NCI-H526 treated with DMSO at 0.1 percent for 48 hours (cell line): ENCODE measurements at places on chromosomes 16 and 17.
A peak's percentile ranks its signal among the peaks of the same experiment; 100 is the strongest.

- DNase-seq, result no peak
Measured at GRCh38 chr16:77304877-77305276, 105.7 kb downstream of the SYCE1L start.

DNA sequence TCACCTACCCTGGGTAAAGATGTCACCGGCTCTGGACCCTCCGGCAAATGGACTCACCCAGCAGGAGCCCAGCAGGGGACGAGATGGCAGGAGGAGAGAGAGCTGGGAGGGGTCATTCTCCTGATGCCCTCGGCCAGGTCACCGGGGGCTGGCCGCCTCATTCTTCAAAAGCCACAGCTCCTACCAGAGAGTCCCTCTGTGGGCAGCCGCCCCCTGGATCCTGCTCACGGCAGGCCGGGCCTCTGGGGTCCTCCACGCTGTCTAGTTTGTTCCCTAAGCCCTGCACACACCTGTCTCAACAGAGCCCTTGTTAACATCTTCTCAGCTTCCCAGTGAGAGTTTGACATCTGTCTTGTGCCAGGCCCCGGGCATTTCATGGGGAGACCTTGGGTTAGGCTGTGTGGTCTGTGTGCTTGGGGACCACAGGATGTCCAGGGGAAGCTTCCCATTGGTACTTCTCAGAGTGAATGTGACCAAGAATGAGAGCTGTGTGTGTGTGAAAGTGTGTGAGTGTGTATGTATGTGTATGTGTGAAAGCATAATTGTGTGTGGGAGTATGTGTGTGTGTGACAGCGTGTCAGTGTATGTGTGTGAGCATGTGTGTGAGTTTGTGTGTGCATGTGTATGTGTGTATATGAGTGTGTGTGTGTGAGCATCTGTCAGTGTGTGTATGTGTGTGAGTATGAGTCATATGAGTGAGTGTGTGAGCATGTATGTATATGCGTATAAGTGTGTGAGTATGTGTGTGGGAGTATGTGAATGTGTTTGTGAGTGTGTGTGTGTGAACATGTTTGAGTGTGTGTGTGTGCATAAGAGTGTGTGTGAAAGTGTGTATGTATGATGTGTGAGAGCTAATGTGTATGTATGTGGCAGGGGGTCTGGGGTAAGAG is 65.5 kb upstream of the BCO1 start:
- DNase-seq, result no peak

- DNase-seq, result peak; percentile 86
Measured at GRCh38 chr16:29806099-29806579, at the start of gene MAZ. Gene MAZ, plus strand, starts transcription at chr16:29806529. Its CDS starts 173 bp downstream, at chr16:29806702.

GRCh38 chr17:68867759-68868516 is 87.3 kb downstream of the ABCA8 start:
- DNase-seq, result no peak

GRCh38 chr16:2072926-2073325 is 25.1 kb downstream of the TSC2 start:
- no peak for DNase-seq

GRCh38 chr16:71637398-71637797 is 11.4 kb downstream of the MARVELD3 start:
- DNase-seq, result no peak

GRCh38 chr17:79388556-79389295 is 222.1 kb downstream of the RBFOX3 start:
- peak; percentile 11 for DNase-seq

- no peak for DNase-seq
Measured at GRCh38 chr17:15078570-15078969, 186.6 kb downstream of the PMP22 start.

DNA sequence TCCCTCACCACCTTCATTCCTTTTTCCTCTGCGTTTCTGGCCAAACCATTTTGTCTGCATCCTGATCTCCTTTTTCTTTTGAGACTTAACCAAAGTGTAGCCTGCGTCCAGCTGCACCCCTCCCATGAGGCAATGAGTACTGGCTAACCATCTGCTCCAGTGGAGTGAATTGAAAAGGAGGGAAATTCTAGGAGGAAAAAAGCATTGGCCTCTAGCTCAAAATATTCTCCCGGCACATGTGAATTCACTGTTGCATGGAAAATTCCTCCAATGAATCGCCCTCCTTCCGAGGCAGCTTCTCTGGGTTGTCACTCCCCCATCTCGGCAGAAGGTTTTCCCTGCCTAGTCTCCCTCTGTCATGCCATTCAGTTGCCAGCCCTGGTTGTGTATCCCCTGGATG is 5.6 kb downstream of the RAP1GAP2 start:
- DNase-seq, result no peak

GRCh38 chr17:81792675-81793615 is 11.0 kb upstream of the GCGR start:
- DNase-seq, result no peak

DNA sequence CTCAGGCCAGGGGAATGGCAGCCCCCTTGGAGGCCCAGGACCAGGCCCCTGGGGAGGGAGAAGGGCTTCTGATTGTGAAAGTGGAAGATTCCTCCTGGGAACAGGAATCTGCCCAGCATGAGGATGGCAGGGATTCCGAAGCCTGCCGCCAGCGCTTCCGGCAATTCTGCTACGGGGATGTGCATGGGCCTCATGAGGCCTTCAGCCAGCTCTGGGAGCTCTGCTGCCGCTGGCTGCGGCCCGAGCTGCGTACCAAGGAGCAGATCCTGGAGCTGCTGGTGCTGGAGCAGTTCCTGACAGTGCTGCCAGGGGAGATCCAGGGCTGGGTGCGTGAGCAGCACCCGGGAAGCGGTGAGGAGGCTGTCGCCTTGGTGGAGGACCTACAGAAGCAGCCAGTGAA is 2.4 kb downstream of the ZNF213 start:
- DNase-seq, result no peak

DNA sequence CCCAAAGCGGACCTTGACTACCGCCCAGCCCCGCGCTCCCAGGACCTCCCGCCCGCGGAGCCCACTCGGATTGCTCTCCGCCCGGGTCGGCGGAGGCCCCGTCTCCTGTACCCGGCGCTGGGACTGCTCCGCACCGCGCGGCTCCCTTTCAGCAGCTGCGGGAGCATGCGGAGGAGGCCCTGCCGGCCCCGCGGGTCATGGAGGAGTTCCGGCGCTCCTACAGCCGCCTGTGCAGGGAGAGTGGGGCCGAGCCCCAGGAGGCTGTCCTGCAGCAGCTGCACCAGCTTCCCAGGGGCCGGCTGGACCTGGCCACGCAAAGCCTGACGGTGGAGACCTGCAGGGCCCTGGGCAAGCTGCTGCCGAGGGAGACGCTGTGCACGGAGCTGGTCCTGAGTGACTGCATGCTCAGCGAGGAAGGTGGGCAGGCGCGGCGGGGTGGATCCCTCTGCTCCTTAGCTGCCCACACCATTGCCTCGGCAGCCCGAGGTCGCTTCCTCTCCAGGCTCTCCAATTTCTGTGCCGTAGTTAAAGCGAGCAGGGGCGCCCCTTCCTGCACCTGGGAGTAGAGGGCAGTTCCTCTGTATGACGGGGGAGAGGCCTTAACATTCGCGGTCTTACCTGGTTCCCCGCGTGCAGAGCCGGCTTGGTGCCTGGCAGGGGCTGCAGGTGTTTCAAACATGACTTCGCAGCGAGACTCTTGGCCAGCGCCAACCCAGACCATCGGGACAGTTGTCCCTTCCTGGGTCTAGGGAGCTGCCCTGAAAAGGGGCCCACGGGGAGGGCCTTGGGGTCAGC is 539 bp downstream of the LRRC45 start:
- no peak for DNase-seq

- DNase-seq, result no peak
Measured at GRCh38 chr16:85245307-85246172, 133.3 kb upstream of the CIBAR2 start.

DNA sequence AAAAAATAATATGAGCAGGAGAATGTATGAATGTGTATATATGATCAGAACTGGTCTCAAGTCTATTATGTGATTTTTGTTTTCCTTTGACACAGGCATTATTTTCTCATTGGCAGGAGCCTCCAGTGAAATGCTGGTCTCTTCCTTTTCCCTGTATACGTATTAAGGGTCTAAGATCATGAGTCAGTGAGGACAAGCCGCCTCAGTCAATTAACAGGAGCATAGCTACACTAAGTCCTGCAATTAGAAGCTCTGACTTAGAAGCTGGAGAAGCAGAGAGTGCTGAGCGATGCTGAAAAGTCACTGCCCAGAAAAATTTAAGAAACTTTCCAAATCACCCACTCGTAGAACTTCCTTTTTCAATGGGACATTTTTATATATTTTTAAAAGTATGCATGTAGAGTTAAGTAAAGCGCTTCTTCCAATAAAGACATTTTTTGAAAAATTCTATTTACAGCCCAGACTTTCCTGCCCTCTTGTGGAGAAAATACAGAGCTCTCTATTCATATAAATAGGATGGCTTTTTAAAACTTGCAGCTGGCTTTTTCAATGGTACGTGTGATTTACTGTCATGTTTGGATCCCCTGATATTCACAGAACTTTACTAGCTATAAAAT is 70.2 kb upstream of the PSMD7 start:
- DNase-seq, result no peak

- DNase-seq, result no peak
Measured at GRCh38 chr17:49443862-49444261, 29.2 kb upstream of the PHB1 start.

DNA sequence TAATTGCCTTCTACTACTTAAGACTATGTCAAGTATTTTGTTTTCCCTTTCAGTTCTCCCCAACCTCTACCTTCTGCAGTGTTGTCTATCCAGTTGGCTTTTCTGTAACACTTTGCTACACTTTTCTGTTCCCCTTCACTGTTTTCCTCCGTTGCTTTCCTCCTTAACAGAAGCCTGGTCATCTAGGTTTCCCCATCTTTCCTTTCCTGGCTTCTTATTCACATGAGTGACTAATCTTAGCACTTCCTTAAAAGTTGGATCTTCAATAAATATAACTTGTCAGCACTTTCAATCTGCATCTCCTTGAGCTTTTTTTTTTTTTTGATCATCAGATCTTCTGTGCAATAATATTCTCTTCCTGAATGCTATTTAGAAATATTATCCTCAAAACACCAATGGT is 2.8 kb upstream of the SLFN11 start:
- DNase-seq, result no peak
